ENCODE measurements at places on chromosomes 16 and 17.

DNA sequence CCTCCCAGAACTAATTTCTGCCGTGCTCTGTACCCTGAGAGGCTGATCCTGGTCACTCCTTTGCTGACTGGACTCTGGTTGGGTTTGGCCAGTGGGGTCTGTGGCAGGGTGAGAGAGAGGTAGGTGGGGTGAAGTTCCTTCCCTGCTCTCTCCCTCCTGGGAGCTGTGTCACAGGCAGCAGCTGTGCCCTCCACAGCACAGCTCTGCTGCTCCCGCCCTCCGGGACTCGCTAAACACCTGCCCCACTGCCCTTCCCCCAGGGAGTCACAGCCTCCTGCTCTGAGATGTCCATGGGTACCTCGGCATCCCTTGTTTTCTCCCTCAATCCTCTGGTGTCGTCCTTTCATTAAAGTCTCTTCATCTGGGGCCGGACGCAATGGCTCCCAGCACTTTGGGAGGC, 66.4 kb downstream of the SRCIN1 start:
- peak; percentile 81 for DNase-seq

GRCh38 chr16:51313198-51313597, 162.1 kb upstream of the SALL1 start:
- DNase-seq = no peak

DNA sequence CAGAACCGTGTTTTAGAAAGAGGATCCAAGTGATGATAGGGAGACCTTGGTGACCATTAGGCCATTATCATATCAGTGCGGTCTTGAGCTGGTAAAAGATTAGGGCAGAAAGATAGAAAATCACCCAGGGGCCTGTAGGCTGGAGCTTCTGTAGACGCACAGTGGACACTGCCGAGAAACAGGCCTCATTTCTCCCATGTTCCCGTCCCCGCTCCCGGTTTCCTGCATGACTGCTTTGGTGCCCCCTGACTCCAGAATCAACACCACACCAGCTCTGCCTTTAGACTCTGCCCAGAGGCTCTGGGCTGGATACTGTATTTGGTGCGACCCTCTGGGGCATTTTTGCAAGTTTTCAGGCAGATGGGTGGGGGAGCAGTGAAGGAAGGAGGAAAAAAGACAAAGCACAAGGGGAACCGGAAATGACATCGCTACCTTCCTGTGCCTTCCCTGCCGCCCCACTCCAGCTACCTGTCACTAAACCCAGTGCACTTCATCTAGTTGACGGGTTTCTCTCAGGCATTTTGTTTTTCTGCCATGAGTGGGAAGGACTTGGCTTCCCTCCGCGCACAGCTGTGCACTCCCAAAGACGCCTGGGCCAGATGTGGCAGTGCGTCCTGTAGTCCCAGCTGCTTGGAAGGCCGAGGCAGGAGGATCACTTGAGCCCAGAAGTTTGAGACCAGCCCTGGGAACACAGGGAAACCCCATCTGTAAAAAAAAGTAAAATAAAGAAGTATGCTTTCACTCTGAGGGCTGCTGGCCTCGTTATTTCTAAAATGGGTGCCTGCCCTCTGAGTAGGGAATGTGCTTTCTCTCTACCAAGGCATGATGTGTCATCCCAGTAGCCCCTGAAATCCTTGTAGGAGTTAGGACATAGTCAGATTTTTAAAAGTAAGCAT, 214.1 kb downstream of the RPTOR start:
- peak; percentile 42 for DNase-seq

DNA sequence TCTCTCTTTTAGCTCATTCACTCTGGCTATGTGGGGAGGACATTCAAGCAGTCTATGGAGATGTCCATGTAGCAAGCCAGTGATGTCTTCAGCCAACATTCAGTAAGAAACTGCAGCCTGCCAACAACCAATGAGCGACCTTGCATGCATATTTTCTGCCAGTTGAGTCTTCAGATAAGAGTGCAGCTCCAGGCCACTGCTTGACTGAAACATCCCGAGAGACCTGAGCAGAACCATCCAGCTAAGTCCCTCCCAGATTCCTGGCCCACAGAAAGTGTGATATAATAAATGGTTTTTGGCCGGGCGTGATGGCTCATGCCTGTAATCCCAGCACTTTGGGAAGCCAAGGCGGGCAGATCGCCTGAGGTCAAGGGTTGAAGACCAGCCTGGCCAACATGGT, 10.5 kb upstream of the C17orf58 start:
- DNase-seq = no peak

DNA sequence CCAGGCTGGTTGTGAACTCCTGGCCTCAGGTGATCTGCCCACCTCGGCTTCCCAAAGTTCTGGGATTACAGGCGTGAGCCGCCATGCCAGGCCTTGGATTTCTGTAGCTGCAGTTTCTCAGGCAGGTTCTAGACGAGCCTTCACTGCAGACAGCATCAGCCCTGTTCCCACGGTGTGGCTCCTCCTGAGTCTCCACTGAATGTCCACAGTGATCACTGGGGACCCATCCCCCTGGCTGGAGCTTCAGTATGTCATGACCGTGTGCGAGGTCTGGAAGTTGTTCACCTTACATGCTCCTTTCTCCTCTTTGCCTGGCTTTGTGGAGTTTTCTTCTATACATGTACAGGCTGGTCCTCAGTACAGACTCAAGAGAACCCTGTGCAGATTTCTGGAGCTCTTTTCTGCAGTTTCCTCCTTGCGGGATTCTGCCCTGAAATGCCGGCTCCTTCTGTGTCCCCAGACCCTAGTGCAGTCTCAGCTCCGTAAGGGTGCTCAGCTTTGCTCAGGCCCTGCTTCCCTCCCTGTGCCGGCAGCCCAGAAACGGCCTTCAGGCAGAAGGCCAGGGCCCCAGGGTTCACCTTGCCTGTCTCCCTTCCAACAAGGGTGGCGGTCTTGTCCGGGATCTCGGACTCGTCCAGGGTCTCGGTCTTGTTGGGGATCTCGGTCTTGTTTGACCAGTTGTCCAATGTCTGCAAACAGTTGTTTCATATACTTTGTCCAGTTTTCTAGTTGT, 14.3 kb upstream of the FASN start:
- DNase-seq = no peak

- peak; percentile 58 for DNase-seq
Observed at GRCh38 chr16:30953511-30954124, 3.9 kb upstream of the SETD1A start.

GRCh38 chr16:35195864-35196216, 1736.4 kb downstream of the TP53TG3F start:
- no peak for DNase-seq

- DNase-seq = no peak
Observed at GRCh38 chr16:82072313-82072712, 37.3 kb downstream of the HSD17B2 start.

DNA sequence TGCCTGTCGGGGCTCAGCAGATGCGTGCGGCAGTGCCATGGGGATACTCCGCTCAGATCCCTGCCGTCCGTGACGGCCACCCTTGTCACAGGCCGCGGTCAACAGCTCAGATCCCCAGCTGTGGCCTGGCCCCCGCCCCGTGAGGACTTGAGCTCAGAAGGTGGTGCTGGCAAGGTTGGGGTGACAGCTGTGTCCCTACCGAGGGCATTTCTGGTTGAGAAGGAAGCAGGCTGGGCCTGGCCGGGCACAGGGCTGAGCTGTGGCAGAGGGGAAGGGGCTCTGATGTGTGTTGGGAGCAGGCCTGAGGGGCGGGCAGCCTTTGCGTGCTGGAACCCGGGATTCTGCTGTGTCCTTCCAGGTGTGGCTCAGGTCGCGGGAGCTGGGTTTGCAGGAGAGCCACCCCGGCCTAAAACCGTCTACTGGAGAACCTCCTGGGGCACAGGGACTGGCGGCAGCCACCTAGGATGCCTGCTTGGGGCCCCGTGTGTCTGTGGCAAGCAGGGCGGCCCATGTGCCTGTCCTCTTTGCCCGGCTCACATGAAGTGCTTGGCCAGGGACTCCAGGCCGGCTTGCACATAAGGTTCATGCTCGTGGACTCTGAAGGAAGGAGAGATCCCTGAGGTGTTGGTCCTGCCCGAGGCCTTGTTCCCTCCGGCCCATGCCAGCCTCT, 5.1 kb downstream of the UBE2I start:
- no peak for DNase-seq

DNA sequence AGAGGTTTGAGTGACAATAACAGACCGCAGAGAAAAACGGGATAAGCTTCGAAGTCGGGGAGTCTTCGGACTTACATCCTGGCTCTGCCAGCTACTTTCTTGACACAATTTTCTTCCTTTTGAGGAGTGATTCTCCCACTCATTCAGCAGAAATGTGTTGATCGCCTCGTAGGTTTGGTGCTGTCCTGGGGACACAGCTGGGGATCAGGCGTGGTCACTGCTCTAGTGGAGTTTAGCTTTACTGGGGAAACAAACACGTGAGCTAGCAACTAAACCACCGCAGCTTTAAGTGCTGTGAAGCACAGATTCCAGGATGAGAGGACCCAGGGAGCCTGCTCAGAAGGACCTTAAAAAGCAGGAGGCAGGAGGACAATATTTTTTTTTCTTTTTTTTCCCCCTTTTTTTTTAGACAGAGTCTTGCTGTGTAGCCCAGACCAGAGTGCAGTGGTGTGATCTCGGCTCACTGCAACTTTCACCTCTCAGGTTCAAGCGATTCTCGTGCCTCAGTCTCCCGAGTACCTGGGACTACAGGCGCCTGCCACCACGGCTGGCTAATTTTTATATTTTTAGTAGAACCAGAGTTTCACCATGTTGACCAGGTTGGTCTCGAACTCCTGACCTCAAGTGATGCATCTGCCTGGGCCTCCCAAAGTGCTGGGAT, 858 bp downstream of the NUBP1 start:
- no peak for DNase-seq

DNA sequence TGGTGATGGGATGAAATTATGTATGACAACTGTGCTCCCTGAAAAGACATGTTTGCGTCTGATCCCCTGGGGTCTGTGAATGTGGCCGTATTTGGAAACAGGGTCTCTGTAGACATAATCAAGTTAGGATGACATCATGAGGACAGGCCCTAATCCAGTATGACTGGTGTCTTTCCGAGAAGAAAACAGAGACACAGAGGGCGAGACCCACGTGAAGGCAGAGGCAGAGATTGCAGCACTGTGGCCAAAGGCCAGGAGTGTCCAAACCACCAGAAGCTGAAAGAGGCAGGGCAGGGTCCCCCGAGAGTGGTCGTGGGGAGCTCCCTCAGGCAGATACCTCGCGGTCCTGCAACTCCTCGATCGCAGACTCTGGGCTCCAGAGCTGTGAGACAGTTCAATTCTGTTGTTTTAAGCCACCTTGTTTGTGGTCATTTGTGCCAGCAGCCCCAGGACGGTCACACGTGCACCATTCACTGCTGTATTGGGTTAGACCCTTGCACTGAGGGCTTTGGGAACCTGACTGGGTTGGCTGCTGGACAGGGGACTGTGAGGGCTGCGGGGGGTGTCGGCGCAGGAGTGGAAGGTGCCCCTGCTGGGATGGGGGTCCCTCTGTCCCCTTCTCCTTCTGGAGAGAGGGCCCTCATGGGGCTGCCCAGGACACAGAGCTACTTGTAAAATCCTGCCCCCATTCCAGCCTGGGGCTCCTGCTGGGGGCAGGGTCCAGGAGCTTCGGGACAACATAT, 27.7 kb downstream of the METRNL start:
- no peak for DNase-seq

DNA sequence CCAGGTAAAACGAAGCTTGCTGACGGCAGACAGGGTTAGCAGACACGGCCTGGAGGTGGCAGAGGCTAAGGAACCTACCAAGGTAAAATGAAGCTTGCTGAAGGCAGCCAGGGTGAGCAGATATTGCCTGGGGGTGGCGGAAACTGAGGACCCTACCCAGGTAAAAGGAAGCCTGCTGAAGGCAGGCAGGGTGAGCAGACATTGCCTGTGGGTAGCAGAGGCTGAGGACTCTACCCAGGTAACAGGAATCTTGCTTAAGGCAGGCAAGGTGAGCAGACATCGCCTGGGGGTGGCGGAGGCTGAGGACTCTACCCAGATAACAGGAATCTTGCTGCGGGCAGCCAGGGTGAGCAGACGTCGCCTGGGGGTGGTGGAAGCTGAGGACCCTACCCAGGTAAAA, 2.6 kb upstream of the GCGR start:
- DNase-seq = no peak

Data from NCI-H2029 (cell line).